ENCODE measurements at places on chromosomes 2 and 18.

DNA sequence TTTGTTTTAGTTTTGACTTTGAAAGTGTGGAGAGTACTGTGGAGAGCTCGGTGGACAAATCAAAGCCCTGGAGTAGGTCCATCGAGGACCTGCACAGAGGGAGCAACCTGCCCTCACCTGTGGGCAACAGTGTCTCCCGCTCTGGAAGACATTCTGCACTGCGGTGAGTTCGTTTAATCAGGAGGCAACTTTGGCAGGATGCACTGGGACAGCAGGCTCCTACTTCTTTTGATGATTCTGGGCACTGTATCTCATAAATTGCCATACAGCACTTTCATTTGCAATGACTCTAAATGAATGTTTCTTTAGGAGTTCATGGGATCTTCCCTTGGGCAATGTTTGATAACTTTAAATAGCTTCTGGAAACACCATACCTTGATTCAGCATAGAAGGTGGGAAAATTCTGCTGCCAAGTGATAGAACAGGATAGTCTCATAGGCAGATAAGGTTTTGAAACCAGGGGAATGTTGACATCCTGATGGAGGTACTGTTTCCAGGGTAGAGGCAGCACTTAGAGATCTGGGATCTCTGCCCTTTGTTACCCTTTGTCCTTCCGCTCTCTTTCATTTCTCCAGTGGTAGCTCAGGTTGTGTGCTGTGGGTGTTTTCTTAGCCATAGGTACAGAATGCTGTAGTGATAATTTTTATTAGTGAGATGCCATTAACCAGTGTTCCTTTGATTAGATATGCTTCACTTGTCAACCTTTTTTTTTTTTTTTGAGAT, 156.2 kb downstream of the PRPF40A start:
- DNase-seq: no peak

- no peak for DNase-seq
Observed at GRCh38 chr18:69934601-69935265, 12.9 kb downstream of the CD226 start.

DNA sequence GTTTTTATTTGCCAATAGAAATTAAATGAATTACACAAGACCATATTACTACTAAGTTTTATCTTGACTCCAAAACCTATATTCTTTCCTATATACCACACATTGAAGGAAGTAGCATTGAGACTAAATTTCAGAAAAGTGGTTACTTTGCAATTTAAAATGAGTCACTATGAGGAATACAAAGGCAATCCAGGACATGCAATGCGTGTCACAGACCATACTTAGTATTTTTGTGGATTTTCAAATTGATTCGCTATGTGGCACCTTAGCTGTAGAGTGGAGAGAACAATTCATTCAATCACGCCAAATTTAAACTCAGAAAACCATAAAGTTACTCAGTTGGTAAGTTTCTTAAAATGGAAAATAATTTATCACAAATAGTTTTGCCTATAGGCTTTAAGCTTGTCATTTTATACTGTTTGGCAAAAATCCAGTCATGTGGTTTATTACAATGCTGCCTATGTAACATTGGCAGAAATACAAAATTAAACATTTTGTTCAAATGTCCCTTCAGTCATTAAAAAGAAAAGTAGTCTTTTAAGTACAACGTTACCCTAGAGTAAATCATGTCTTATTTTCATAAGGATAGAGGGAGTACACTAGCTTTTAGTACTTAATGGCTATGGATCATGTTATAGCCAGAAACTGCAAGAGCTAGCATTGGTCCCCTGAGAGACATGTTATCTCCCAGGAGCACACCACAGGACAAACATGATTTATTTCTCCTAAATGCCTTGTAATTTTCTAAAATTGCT, 222.8 kb upstream of the CDH7 start:
- DNase-seq: no peak

DNA sequence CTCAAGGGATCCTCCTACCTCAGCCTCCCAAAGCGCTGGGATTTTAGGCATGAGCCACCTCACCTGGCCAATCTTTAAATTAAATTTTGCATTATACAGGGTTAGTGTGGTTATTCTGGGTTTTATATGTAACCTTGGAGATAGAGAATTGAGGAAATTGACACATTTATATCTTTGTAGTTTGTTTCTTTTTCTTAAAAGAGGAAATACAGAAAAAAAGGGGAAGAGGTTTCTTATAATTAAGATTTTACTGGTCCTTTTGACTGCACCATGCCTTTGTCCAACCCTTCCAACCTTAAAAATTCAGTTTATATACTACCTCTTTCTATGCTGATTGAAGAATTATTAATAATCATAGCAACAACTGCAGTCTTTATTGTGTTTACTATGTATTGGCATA, 210.1 kb upstream of the STON1 start:
- no peak for DNase-seq

GRCh38 chr2:85538507-85539360, at the start of gene MAT2A:
TSS of gene MAT2A (plus strand) at chr2:85539168. CDS start at chr2:85539288, 120 bp downstream.
- DNase-seq: peak; percentile 79

GRCh38 chr2:23788100-23788499, 138.8 kb downstream of the ATAD2B start:
- DNase-seq: no peak

DNA sequence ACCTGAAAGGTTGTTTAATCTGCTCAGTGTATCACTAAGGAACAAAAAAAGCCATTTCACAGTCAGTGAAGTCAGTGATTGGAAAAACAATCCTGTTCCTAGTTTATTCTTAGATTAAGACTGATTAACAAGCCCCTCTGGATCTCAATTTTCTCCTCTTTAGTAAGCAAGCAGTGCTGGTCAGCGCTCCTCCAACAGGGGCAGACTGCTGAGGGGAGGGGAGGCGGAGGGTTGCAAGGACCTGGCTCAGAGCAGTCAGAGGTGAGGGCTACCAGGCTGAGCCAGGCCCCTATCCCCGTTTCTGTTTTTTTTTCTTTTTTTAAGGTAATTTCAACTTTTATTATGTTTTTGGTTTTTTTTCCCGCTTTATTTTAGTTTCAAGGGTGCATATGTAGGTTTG, 24.7 kb upstream of the KCNS3 start:
- DNase-seq: no peak

DNA sequence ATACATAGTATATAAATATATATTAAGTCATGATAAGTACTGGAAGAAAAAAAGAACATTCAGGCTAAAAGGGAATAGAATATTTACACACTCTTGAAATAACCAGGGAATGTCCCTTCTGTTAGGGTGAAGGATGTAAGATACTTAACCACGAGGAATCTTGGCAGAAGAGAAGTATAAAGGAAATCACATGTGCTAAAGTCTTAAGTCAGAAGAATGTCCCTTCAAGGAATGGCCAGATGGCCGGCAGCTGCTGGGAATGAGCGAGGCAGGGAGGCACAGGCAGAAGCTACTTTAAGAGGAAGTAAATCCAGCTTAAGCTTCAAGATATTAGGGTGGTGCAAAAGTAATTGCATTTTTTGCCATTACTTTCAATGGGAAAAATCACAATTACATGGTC, 5.5 kb downstream of the CCDC102B start:
- DNase-seq: no peak

DNA sequence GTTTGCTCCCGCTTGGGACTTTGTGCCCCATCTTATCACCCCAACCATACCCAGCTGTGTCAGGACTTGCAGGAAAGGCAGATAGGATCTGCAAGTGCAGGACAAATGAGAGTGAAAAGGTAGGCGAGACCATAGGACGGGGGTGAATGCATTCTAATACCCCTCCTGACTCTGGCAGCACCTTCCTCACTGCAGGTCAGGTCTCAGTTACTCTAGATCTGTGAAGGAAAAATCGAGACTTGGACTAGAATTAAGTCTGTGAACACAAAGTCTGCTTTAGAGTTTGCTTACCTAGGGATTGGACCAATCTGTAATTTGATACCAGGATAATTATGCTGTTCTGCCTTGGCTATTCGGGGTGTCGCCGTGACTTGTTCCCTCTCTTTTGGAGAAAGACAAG, 19.7 kb downstream of the NT5DC4 start:
- DNase-seq: no peak

DNA sequence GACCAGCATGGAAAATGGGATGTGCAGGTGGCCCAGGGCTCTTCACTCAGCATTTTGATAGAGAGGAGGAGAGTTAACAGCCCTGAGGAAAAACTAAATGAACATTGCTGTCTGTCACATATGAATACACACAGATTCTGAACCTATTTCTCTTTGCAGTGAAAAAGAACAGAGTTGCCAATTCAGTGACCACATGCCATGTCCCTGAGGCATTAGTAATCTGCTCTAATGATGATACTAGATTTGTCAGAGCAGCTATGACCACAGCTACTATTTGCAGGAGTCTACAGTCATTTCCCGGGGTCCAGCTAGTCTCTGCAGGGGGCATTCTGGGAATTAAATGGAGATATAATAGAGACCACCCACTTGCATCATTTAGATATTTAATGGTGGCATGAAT, 267.6 kb downstream of the TMX3 start:
- DNase-seq: no peak

- DNase-seq: no peak
Observed at GRCh38 chr2:214217136-214217535, 193.7 kb upstream of the VWC2L start.

DNA sequence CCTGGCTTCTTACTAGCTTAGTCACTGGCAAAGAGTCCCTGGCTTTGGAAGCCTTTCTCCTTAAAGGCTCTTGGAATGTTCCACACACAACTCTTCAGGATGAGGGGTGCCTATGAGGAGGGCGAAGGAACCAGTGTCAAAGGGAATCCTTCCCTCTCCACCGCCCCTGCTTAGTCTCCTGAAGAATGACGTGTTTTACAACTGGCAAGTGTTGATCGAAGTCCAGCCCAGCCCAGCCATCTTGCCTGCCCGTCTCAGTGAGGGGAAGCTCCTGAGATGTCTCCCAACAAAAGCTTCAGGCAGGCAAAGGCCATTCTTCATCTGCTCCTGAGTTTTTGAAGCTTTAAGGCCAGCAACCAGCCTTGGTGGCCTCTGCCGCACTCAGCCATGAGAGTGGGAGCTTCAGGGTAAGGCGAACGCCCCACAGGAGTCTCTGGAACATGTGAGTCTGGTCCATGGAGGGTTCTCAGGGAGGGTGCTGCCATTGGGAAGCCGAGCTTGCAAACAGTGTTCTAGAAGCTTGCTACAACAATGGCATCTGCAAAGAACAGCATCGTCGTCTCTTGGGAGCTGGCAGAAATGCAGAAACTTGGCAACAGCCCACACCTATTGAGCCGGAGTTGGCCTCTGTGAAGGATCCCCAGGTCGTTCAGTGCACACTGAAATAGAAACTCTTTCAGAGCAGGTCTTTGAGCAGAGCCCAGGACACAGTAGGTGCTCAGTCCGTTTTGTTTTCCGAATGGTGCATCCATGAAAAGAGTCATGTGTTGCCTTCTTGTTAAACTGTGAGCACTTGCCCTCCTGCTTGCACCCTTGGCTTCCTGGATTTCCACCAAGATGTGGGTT, 220.7 kb downstream of the SEPTIN10 start:
- DNase-seq: no peak

GRCh38 chr2:29166242-29167039, 51.2 kb downstream of the CLIP4 start:
- no peak for DNase-seq

GRCh38 chr2:196988639-196989038, 62.1 kb upstream of the PGAP1 start:
- no peak for DNase-seq

GRCh38 chr2:226185616-226186211, 613.9 kb downstream of the IRS1 start:
- no peak for DNase-seq

DNA sequence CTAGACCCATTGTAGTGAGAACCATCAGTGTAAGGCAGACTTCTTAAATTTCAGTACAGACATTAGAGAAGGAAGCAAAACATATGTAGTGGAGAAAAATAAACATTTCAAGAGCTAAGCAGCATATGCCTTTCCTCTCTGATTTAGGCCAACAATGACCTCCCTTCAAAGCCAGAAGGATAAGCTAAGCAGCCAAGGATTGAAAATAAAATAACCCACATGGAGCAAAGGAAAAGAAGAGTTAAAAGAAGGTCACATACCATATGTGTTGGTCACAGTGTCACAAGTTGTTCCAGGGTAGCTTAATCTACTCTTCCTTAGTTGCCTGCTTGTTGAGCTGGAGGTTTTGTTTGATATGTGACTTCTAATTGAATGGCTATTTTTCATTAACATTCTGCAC, 15.6 kb upstream of the LAMA1 start:
- DNase-seq: no peak

GRCh38 chr2:203492965-203493364, 42.1 kb downstream of the RAPH1 start:
- no peak for DNase-seq

GRCh38 chr2:217515615-217516309, 487.0 kb downstream of the TNS1 start:
- no peak for DNase-seq

GRCh38 chr2:150182566-150183235, 304.8 kb downstream of the RND3 start:
- no peak for DNase-seq

DNA sequence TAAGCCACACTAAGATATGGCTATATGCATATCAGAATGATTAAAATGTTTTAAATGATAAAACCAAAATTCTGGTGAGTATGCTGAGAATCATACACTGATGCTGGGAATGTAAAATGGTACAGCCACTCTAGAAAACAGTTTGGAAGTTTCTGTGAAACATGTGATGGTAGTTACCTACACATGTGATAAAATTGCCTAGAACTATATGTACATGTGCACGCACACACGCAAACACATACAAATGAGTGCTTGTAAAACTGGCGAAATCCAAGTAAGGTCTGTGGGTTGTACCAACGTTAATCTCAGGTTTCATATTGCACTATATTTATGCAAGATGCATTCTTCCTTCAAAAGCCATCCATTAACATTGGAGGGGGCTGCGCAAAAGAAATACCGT, 195.0 kb upstream of the RAB6C start:
- no peak for DNase-seq

GRCh38 chr18:73717570-73717969, 430.1 kb downstream of the FBXO15 start:
- no peak for DNase-seq

DNA sequence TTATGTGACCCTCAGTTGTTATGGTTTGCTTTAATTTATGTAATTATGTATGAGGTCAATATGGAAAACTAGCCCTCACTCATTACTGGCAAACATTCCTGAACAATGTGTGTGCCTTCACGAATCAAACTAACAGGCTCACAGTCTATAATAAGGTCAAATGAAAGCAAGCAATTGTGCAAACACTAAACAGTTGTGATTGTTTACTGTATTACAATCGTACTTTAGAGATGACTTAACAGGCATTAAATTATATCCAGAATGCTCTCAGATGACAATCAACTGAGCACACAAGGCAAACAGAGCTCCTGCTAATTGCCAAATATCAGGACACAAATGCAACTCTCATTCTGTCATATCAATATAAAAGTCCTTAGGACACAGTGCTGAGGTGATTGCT, 29.5 kb downstream of the COL5A2 start:
- no peak for DNase-seq

DNA sequence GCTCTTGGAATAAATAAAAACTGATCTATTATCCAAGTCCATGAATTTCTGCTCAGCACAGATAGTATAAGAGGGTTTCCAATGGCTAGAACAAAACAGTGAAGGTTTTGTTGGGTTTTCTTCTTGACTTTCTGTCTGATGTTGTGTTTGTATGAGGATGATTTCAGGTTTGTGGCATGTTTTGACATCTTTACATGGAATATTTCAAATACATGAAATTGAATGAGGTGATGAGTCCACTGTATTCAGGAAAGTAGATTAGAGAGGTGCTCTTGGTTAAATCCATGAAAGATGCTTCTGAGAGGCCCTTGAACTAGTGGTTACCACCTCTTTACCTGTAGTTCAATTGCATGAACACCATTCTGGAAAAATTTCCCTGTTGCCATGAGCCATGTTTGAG, 84.3 kb downstream of the RAPGEF4 start:
- no peak for DNase-seq

All from activated CD8-positive, alpha-beta memory T cell treated with anti-CD3 and anti-CD28 coated beads for 4 hours (primary cell).